ENCODE measurements at places on chromosomes 2 and 18. TPM values are rescaled to one million over a fixed set of nuclear protein-coding genes. Genes with fewer than 3 reads are reported as not detected.

GRCh38 chr2:240136671-240137292, 677 bp upstream of the COPS9 start:
- no peaks in the 10 kb centered on the region for H3K27me3 ChIP-seq
- H3K36me3 ChIP-seq: peaks cover 17% of the 10 kb centered on the region
- no peak for DNase-seq
- H3K4me3 ChIP-seq: peak overlapping the region; percentile 85
- no peak overlapping the region for H3K27ac ChIP-seq
- peaks cover 5% of the 10 kb centered on the region for H3K4me1 ChIP-seq

Gene CD207
- not detected for total RNA-seq

Gene MRPS9
- total RNA-seq: 18.7 TPM

DNA sequence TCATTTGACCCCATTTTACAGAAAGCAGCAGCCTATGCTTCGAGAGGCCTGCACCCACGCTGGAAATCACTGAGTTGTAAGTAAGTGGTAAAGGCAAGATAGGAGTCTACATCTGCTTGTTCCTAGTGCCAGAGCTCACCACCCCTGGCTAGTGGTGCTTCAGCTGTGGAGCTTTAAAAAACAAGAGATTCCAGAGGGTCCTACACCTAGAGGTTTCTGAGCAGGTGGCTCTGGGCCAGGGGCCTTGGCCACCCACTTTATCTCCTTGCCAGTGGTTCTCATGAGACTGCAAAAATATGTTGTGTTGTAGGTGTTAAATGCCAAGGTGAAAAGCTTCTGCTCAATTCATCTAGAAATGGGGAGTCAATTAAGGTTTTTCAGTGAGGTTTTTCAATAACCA, 60.0 kb upstream of the SERTAD2 start:
- no peaks in the 10 kb centered on the region for H3K4me1 ChIP-seq
- no peaks in the 10 kb centered on the region for H3K27me3 ChIP-seq
- H3K27ac ChIP-seq: no peak overlapping the region
- no peak overlapping the region for H3K4me3 ChIP-seq

DNA sequence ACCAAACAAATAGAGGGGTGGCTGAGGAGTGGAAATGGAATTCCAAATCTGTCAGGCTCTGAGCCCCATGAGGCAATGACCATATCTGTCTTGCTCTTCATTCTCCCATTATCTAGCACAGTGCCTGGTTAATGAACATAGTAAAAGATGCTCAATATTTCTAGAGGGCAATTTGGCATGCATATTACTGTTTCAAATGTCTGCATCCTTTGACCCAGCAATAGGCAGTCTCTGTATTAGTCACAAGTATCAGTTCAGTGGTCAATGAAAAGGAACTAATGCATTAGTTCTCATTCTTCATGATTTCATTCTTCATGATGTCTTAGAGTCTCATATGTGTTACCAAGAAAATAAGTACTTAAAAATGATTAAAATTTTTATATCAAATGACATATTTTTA, 28.4 kb upstream of the MALL start:
- H3K27ac ChIP-seq: no peak overlapping the region
- no peak for DNase-seq
- H3K4me1 ChIP-seq: peaks cover 1% of the 10 kb centered on the region
- H3K4me3 ChIP-seq: no peak overlapping the region

DNA sequence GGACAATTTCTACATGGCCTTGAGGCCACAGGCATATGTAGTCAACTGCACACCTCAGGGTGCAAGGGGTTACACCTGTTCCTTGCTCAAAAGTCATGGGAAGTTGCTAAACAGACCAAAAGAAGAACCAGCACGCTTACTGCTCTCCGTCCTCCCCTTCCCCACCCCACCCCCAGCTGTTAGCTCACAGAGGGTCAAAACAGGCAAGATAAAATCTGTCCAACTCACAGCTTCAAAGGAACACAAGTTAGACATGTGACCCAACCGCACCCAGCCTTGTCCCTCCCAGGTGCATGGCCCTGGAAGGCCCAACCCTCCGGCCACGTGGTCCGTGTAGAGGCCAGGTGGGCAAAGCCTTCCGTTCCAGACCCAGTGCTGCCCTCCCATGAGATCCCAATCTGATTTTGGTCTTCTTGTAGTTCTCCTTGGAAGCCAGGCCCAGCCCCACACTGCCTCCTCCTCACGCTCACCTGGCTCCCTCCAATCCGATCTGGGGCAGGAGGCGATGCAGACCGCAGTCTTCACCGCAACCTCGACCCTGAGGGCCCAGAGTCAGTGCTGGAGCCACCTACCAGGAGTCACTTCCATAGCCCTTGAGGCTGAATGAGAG, 14.5 kb upstream of the ASPRV1 start:
- no peak overlapping the region for H3K4me3 ChIP-seq
- H3K4me1 ChIP-seq: no peaks in the 10 kb centered on the region
- no peak for DNase-seq
- no peak overlapping the region for H3K27ac ChIP-seq
- H3K36me3 ChIP-seq: no peaks in the 10 kb centered on the region
- no peaks in the 10 kb centered on the region for H3K27me3 ChIP-seq

- no peaks in the 10 kb centered on the region for H3K27me3 ChIP-seq
- no peaks in the 10 kb centered on the region for H3K4me1 ChIP-seq
- no peak for DNase-seq
- no peaks in the 10 kb centered on the region for H3K36me3 ChIP-seq
These were observed 280.7 kb upstream of the ZC3H15 start for GRCh38 chr2:186205254-186205911.

Gene SOWAHC
- 20.8 TPM for total RNA-seq

DNA sequence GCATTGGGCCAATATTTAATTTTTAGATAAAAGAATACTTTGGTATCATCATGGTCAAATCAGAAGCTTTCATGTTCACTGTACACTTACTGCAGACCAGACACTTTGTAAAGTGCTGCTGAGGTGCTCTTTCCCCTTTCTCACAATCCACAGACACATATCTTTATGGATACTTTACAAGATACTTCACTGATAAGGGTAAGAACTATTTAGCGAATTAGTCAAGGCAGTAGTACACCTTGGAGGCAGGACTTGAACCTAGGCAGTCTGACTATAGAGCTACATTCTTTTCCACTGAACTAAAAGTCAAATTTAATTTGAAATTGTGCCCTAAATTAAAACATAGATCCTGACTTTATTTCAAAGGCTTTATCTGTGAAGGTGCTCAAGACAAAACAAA, 60.2 kb downstream of the COBLL1 start:
- peaks cover 39% of the 10 kb centered on the region for H3K4me1 ChIP-seq
- H3K4me3 ChIP-seq: no peak overlapping the region
- H3K27ac ChIP-seq: peak overlapping the region; percentile 60
- no peaks in the 10 kb centered on the region for H3K36me3 ChIP-seq
- no peaks in the 10 kb centered on the region for H3K27me3 ChIP-seq

Gene OTOS
- not detected for total RNA-seq

Gene TM4SF20
- not detected for total RNA-seq

GRCh38 chr18:76621782-76622495, 126.9 kb upstream of the ZNF516 start:
- no peak overlapping the region for H3K27ac ChIP-seq
- no peaks in the 10 kb centered on the region for H3K27me3 ChIP-seq
- H3K36me3 ChIP-seq: no peaks in the 10 kb centered on the region
- peak overlapping the region; percentile 67 for H3K4me3 ChIP-seq
- no peak for DNase-seq

- no peaks in the 10 kb centered on the region for H3K27me3 ChIP-seq
- no peak overlapping the region for H3K27ac ChIP-seq
- H3K36me3 ChIP-seq: no peaks in the 10 kb centered on the region
- no peak for DNase-seq
- no peaks in the 10 kb centered on the region for H3K4me1 ChIP-seq
These were observed 48.3 kb upstream of the CCDC68 start for GRCh38 chr18:55007602-55008001.

DNA sequence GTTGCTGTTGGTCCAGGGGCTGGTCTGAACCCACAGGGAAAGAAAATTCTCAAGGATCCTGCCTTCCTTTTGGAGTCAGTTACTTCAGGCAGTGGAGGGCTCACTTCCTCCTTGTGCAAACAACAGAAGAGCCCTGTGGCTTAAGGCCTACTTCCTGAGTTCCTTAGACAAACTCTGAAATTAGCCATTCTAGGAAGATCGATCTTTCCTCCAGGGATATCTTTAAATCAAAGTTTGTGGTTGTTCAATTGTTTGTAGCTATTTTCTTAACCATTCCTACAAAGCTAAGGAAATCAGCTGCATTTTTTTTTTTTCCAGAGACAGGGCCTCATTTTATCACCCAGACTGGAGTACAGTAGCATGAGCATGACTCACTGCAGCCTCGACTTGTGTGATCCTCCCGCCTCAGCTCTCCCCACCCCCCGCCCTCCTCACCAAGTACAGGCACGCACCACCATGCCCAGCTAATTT, 156.0 kb downstream of the TANC1 start:
- no peaks in the 10 kb centered on the region for H3K27me3 ChIP-seq
- peak overlapping the region; percentile 2 for H3K27ac ChIP-seq
- no peak for DNase-seq
- no peak overlapping the region for H3K4me3 ChIP-seq

- H3K36me3 ChIP-seq: no peaks in the 10 kb centered on the region
- H3K4me3 ChIP-seq: no peak overlapping the region
- DNase-seq: no peak
- no peaks in the 10 kb centered on the region for H3K4me1 ChIP-seq
- H3K27me3 ChIP-seq: no peaks in the 10 kb centered on the region
- no peak overlapping the region for H3K27ac ChIP-seq
These were observed 137.2 kb downstream of the LOXHD1 start for GRCh38 chr18:46519870-46520269.

- H3K4me1 ChIP-seq: no peaks in the 10 kb centered on the region
- H3K27ac ChIP-seq: no peak overlapping the region
- no peak for DNase-seq
- H3K4me3 ChIP-seq: no peak overlapping the region
- no peaks in the 10 kb centered on the region for H3K27me3 ChIP-seq
These were observed 134.0 kb downstream of the FTCDNL1 start for GRCh38 chr2:199716807-199717586.

DNA sequence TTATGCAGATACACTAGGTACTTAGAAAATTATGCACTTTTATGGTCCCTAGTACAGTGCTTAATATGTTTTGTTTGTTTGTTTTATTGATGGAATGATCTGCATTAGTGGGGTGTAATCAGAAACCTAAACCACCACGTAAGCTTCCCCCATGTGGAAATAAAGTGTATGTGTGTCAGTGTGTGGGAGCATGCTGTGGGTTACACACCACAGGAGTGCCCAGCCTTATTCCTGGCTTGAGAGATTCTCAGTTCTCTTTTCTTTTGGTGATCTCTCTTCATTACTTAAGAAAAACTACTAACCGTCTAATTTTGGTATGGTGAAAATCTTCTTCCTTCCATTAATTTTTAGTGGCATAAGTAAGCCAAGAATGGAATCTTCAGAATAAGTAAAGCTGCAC, 398.6 kb downstream of the DCDC2C start:
- no peaks in the 10 kb centered on the region for H3K4me1 ChIP-seq
- H3K36me3 ChIP-seq: no peaks in the 10 kb centered on the region
- H3K27ac ChIP-seq: no peak overlapping the region
- no peak overlapping the region for H3K4me3 ChIP-seq
- H3K27me3 ChIP-seq: no peaks in the 10 kb centered on the region
- DNase-seq: no peak

DNA sequence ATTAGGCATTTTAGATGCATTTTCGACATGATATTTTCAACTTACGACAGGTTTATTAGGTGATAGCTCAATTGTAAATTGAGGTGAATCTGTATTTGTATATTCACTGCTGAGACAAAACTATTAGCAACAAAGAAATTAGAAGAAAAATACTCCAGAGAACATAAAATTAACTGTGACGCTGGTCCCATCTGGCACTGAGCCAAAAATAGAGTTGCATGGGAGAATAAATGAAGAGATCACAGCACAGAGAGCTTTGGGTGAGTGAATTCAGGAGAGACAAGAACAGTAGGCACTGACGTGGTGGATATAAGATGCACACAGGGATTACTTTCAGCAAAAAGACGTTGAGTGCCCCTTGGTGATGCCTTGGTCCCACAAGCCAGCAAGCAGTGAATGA, 306.2 kb upstream of the RAB6C start:
- H3K36me3 ChIP-seq: no peaks in the 10 kb centered on the region
- no peaks in the 10 kb centered on the region for H3K27me3 ChIP-seq
- DNase-seq: no peak
- H3K27ac ChIP-seq: no peak overlapping the region
- H3K4me3 ChIP-seq: no peak overlapping the region

Gene SPATA3
- not detected for total RNA-seq

Gene ANKRD23
- total RNA-seq: 4.0 TPM

GRCh38 chr2:32788114-32788513, 158.6 kb upstream of the LTBP1 start:
- H3K4me1 ChIP-seq: no peaks in the 10 kb centered on the region
- no peak overlapping the region for H3K27ac ChIP-seq
- no peaks in the 10 kb centered on the region for H3K27me3 ChIP-seq
- peaks cover under 1% of the 10 kb centered on the region for H3K36me3 ChIP-seq
- no peak overlapping the region for H3K4me3 ChIP-seq

GRCh38 chr18:79361766-79362522, 33.8 kb upstream of the NFATC1 start:
- no peak overlapping the region for H3K27ac ChIP-seq
- H3K4me3 ChIP-seq: no peak overlapping the region
- peaks cover 27% of the 10 kb centered on the region for H3K36me3 ChIP-seq
- no peaks in the 10 kb centered on the region for H3K4me1 ChIP-seq
- no peak for DNase-seq

Gene LINC00305
- total RNA-seq: not detected

- H3K36me3 ChIP-seq: no peaks in the 10 kb centered on the region
- no peak overlapping the region for H3K27ac ChIP-seq
- DNase-seq: no peak
- H3K4me3 ChIP-seq: peak overlapping the region; percentile 58
- H3K4me1 ChIP-seq: no peaks in the 10 kb centered on the region
These were observed 863 bp downstream of the CSRNP3 start for GRCh38 chr2:165470361-165470760.

DNA sequence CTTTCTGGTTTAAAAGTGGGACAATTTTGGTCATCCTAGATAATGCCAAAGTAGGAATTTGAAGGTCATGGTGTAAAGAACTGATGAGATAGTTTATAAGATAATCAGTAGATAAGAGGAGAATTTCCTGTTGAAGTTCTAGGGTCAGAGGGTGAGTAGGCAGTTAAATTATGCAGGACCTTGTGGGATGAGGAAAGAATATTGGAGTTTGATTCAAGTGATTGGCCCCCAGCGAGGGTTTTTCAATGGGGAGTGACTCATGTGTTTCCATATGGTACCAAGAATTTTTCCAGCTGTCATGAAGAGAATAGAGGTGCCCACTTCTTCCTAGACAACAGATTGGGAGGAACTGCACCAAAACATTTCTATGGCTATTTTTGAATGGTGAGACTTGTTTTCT, 940.2 kb upstream of the ZEB2 start:
- H3K27me3 ChIP-seq: no peaks in the 10 kb centered on the region
- no peaks in the 10 kb centered on the region for H3K36me3 ChIP-seq
- no peak overlapping the region for H3K4me3 ChIP-seq

- H3K36me3 ChIP-seq: no peaks in the 10 kb centered on the region
- no peak overlapping the region for H3K4me3 ChIP-seq
- H3K27me3 ChIP-seq: no peaks in the 10 kb centered on the region
- H3K27ac ChIP-seq: no peak overlapping the region
- no peak for DNase-seq
- no peaks in the 10 kb centered on the region for H3K4me1 ChIP-seq
These were observed 107.1 kb downstream of the TTN start for GRCh38 chr2:178700136-178700535.
